GM23248 (cell line): ENCODE measurements at places on chromosomes 6 and 20. TPM values are rescaled to one million over a fixed set of nuclear protein-coding genes. Genes with fewer than 3 reads are reported as not detected.

DNA sequence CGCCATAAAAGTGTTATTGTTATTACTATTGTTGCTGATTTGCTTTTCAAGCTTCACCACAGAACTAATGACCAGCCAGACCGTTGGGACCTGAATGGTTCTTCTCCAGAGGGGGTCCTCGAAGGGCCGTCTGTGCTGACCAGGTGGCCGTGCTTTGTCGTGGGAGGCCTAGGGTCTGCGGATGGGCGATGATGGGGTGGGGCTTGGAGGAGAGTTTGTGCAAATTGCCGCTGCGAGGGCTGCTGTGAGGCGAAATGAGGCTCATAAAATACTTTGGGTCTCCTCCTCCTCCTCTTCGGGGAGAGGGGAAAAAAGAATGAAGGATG, 6.0 kb upstream of the ZBTB22 start:
- no peak for DNase-seq
- peak overlapping the region; percentile 60 for H3K27ac ChIP-seq
- peaks cover 11% of the 10 kb centered on the region; the same call in 1 of the 2 replicates for H3K36me3 ChIP-seq
- H3K4me1 ChIP-seq, result peaks cover 20% of the 10 kb centered on the region
- peak overlapping the region; percentile 94 for H3K4me3 ChIP-seq

- H3K4me1 ChIP-seq, result peaks cover 39% of the 10 kb centered on the region
- H3K4me3 ChIP-seq, result no peak overlapping the region
- DNase-seq, result peak; percentile 45
- H3K27ac ChIP-seq, result no peak overlapping the region
Measured at GRCh38 chr6:32116674-32117073, 7.5 kb upstream of the TNXB start.

DNA sequence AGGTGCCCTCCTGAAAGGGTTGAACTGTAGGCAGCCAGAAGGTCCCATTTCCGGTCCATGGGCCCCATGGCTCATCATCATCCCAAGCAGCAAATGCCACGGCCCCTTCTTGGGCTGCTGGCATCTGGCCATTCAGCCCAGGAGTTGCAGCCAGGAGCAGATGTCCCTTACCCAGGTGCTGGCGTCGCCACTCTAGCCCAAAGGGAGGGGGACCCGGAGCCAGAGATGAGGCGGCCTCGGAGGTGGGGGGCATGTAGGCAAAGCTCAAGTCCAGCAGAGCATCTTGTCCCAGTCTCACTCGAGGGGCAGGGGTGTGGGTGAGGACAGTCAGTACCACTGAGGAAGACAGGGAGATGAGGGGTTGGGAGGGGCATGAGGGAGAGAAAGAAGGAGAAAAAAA, 6.3 kb upstream of the RGL2 start:
- DNase-seq, result no peak
- H3K4me3 ChIP-seq, result no peak overlapping the region
- H3K27me3 ChIP-seq, result no peaks in the 10 kb centered on the region
- peaks cover 10% of the 10 kb centered on the region; the same call in 1 of the 2 replicates for H3K4me1 ChIP-seq
- H3K36me3 ChIP-seq, result peaks cover 15% of the 10 kb centered on the region

DNA sequence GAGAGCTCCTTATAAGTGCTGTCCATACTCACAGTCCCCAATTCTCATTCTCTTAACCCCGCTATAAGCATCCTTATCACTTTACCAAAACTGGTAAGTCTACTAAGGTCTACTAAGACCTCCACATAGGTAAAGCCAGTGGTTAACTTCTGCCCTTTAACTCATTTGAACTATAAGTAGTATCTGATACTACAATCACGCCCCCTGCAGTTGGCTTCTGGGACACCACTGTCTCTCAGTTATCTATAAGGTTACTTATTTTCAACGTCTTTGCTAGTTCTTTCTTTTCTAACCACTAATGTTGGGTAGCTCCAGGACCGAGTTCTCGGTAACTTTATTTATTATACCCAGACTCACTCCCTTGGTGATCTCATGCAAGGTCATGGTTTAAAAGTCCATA, 142.6 kb downstream of the ARHGAP18 start:
- no peaks in the 10 kb centered on the region for H3K27me3 ChIP-seq
- no peak overlapping the region for H3K27ac ChIP-seq
- peak; percentile 28 for DNase-seq
- H3K4me3 ChIP-seq, result no peak overlapping the region
- H3K36me3 ChIP-seq, result no peaks in the 10 kb centered on the region

DNA sequence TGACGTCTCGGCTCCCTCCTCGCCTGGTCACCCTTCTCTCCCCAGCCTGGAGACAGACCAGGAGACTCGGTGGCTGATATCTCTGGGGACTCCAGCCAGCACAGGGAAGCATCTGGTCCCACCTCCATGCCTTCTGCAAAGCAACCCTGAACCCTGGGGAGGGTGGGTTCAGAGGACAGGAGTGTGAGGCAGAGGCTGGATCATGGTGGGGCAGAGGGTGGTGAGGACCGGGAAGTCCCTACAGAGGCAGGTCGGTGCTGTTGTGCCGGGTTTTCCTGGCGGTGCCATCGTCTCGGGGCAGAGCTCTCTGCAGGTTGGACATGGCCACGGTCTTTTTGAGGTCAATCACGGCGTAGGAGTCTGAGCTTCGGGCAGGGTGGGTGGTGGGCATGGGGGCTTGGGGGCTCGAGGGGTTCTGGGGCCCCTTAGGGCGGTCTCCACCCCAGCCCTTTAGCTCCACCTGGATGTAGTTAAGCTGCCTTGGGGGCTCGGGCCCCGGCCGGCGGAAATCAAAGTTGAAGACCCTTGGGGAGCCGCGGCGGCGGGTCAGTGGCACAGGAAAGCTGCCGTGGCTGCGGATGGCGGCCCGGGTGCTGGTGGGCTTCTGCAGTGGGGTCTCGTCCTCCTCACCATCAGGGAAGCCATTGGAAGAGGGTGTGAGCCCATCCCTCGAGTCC, 9.2 kb downstream of the FRS3 start:
- H3K36me3 ChIP-seq, result peaks cover 13% of the 10 kb centered on the region; the same call in 1 of the 2 replicates
- no peaks in the 10 kb centered on the region for H3K27me3 ChIP-seq
- H3K4me3 ChIP-seq, result no peak overlapping the region
- H3K27ac ChIP-seq, result no peak overlapping the region

DNA sequence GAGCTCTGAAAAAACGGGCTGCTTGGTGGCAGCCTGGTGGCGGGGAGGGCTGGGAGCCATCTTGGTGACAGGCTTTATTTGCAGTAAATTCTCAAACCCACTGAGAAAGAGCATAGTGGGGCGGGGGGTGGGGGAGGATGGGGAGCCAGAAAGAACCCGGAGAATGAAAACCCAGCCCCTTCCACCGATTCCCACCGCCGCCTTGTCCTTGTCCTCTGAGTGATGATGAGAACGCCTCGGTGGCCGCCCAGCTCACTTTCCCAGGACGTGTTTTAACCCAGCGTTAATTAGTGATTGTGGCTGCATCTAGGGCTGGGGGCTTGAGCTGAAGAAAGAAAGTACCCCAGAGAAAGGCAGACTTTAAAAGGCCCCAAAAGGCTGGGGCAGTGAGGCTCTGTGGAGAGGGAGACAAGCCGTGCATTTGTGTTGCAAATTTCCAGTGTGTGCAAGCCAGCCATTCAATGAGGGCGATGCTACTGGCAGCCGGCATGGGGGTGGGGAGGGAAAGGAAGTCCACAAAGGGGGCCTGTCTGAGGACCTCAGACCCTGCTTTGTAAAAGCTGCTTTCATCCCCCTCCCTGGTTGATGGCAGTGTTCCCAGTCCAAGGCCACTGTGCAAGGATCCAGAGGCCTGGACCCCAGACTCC, 6.2 kb upstream of the GHRH start:
- H3K27me3 ChIP-seq, result 0 out of 2 replicates have a peak, but pooled peaks cover 12% of the 10 kb centered on the region
- H3K36me3 ChIP-seq, result no peaks in the 10 kb centered on the region
- no peak overlapping the region for H3K4me3 ChIP-seq
- H3K27ac ChIP-seq, result no peak overlapping the region
- no peak for DNase-seq
- H3K4me1 ChIP-seq, result no peaks in the 10 kb centered on the region

- no peak overlapping the region for H3K4me3 ChIP-seq
- DNase-seq, result peak; percentile 97
- peak overlapping the region; percentile 46 for H3K27ac ChIP-seq
- no peaks in the 10 kb centered on the region for H3K36me3 ChIP-seq
Measured at GRCh38 chr20:38173237-38174156, 8.4 kb upstream of the TGM2 start.

GRCh38 chr6:20706939-20707485, 172.8 kb downstream of the CDKAL1 start:
- H3K27me3 ChIP-seq, result no peaks in the 10 kb centered on the region
- H3K36me3 ChIP-seq, result no peaks in the 10 kb centered on the region
- H3K27ac ChIP-seq, result no peak overlapping the region
- H3K4me1 ChIP-seq, result peaks cover 9% of the 10 kb centered on the region
- no peak for DNase-seq

DNA sequence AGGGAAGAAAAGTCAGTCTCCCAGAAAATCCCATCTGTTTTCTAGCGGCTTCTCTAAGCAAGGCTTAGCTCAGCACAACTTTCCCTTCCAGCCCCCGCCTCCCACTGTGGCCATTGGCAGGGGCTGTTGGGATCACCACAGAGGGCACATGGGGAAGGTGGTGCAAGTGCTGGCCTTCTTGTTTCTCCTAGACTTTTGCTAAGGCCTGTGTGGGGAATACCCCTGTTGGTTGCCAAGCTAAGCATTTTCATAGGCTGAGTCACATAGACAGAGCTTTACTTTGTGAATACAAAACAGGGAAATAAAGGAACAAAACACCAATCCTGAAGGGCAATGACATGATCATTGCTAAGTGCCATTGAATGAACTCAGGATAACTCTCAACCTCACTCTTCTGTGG, 32.4 kb upstream of the TIAM2 start:
- H3K4me1 ChIP-seq, result peaks cover 10% of the 10 kb centered on the region
- H3K27me3 ChIP-seq, result no peaks in the 10 kb centered on the region
- no peaks in the 10 kb centered on the region for H3K36me3 ChIP-seq
- no peak overlapping the region; the same call in 1 of the 2 replicates for H3K27ac ChIP-seq
- H3K4me3 ChIP-seq, result no peak overlapping the region
- peak; percentile 76 for DNase-seq

DNA sequence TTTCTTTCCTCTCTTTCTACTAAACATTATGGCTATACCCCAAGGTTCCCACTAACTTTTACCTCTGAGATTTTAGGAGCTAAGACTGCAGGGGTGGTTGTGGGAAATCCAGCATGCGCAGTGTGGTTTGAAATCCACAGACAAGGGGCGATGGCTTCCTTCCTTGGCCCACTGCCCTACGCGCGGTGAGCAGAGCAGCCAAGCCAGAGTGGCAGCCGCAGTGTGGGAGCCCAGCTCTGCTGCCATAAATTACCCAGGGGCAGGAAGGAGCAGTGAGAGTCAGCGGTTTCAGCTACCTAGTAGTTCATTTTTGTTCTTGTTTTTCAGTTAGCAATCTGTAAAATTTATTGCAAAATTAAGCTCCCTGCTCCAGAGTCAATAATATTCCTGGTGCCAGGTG, 101.4 kb downstream of the BMP2 start:
- H3K36me3 ChIP-seq, result no peaks in the 10 kb centered on the region
- H3K27me3 ChIP-seq, result peaks cover 17% of the 10 kb centered on the region; the same call in 1 of the 2 replicates
- no peak overlapping the region for H3K27ac ChIP-seq

GRCh38 chr6:124928851-124929250, 33.4 kb upstream of the RNF217 start:
- H3K36me3 ChIP-seq, result no peaks in the 10 kb centered on the region
- H3K4me1 ChIP-seq, result no peaks in the 10 kb centered on the region
- no peak overlapping the region for H3K27ac ChIP-seq
- H3K27me3 ChIP-seq, result no peaks in the 10 kb centered on the region
- DNase-seq, result no peak

DNA sequence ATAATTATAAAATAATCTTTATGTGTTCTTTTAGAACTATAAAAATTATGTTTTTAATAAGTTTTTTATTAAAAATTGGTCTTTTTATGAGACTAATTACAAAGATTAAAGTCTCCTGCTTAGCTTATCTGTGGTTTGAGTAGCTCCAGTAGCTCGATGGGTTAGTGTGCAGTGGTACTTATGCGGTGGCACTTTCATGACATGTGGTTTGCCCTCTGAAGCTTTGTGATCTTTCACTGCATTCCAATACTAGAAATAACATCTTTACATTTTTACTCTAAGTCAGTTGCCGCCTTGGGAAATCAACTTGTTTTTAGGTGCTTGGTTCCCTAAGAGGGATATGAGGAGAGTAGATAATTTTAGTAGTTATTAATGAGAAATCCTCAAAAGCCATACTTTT, 699.5 kb upstream of the FLRT3 start:
- H3K27ac ChIP-seq, result no peak overlapping the region
- H3K4me1 ChIP-seq, result no peaks in the 10 kb centered on the region
- no peak overlapping the region for H3K4me3 ChIP-seq
- no peaks in the 10 kb centered on the region for H3K27me3 ChIP-seq
- H3K36me3 ChIP-seq, result no peaks in the 10 kb centered on the region

The BEND6 gene
- 20.6 and 24.6 TPM in 2 replicates for total RNA-seq

The ENPP3 gene
- not detected in 2 replicates for total RNA-seq

The LAMA5 gene
- 4.5 and 13.9 TPM in 2 replicates for total RNA-seq

The ANKRD6 gene
- total RNA-seq, result 1.0 and 12.4 TPM in 2 replicates

The MOG gene
- total RNA-seq, result not detected in 2 replicates

The PABPC1L gene
- 5.9 and 33.5 TPM in 2 replicates for total RNA-seq

The MRS2 gene
- 15.4 and 18.0 TPM in 2 replicates for total RNA-seq
